Progenitor cell of endocrine pancreas (in vitro differentiated cells): ENCODE measurements at places on chromosomes 1 and 21. TPM values are rescaled to one million over a fixed set of nuclear protein-coding genes. Genes with fewer than 3 reads are reported as not detected.

Gene NUCKS1
- 222 and 245 TPM in 2 replicates for total RNA-seq

Gene RBM11
- 4.9 and 7.4 TPM in 2 replicates for total RNA-seq

Gene TNNI3K
- not detected in 2 replicates for total RNA-seq

Gene NTRK1
- total RNA-seq, result 0.36 TPM in 1 of 2 replicates, not detected in the other

Gene KCNA3
- total RNA-seq, result 0.72 and 0.75 TPM in 2 replicates

Gene MAD2L2
- 105 and 113 TPM in 2 replicates for total RNA-seq

Gene FAM163A
- total RNA-seq, result 1.1 and 1.5 TPM in 2 replicates

Gene RUNX3
- 0.07 TPM in 1 of 2 replicates, not detected in the other for total RNA-seq

Gene SLAMF1
- total RNA-seq, result not detected in 2 replicates

Gene OR2AK2
- total RNA-seq, result not detected in 2 replicates

Gene ZNF695
- total RNA-seq, result 14.2 and 15.1 TPM in 2 replicates

Gene GABRD
- total RNA-seq, result not detected in 2 replicates

Gene TMEM82
- total RNA-seq, result 0.44 and 1.4 TPM in 2 replicates

Gene KRTAP19-3
- total RNA-seq, result not detected in 2 replicates

GRCh38 chr1:159935719-159936272 lies 9.6 kb downstream of the IGSF9 start:
- no peak for DNase-seq

DNA sequence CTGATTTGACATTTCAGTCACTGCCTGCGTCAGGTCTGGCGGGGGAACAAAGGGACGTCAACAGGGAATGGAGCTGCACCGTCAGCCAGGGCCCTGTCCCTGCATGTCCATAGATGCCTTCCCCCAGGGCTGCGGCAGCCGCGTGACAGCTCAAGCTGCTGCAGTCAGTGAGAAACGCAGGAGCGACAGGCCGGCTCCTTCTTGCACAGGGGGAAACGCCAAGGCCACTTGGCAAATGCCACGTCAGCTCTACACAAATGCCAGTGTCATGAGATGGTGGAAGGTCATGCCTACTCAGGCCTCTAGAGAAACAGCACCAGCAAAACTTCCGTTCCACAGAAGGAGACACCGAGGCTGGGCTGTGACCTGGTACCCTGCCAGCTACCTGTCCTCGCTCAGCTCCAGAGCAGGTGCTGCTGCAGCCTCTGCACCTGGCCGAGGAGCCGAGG lies 37.7 kb downstream of the SYF2 start:
- DNase-seq, result no peak

DNA sequence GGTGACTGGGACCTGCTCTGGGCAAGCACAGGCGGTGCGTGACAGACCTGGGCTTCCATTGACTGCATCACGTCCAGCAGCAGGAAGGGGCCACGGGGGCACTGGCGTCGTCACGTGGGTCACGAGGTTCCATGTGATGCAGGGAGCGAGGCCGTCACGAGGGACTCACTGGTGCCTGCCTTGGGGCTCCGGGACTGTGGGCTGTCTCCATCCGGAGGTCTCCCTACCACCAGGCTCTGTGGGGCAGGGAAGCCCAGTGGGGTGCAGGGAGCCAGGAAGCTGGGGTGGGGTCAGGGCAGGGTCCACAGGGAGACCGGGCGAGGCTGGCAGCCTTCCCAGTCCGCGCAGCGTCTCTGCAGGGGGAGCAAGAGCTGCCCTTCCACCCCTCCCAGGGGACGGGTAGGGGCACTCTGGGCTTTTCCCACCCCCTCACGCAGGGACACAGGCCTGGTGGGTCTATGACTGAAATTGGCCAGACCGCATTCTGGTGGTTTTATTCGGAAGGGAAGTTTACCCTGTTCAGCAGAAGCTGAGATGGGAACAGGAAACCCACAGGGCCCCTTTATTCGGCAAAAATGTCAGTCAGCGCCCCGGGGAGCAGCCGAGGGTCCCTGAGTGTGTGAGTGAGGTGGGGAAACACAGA lies 416 bp upstream of the TNFRSF14 start:
- no peak for DNase-seq

DNA sequence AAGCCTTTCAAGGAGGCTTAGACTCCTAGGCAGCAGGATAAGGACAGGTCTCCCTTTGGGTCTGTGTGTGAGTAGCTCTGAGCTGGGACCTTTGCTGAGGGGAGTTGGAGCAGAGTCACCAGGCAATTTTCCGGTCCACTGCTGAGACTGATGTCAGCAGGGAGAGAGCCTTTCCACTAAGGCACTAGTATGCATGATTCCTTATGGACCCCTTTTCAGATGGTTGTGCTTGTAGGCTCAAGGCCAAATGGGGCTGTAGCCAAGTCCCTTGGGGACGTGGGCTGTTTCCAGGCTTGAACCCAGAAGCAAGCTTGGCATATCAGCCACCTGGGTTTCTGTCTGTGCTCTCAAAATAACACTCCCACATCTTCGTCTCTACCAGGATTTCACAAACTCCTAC lies 73.0 kb downstream of the CCDC18 start:
- no peak for DNase-seq

GRCh38 chr1:115908565-115909274 lies 67.6 kb upstream of the SLC22A15 start:
- no peak for DNase-seq

- DNase-seq, result peak; percentile 65
These were observed 8.8 kb upstream of the GUCA2A start for GRCh38 chr1:42173155-42173933.

- DNase-seq, result no peak
These were observed 39.0 kb upstream of the ARHGEF16 start for GRCh38 chr1:3415260-3416090.

GRCh38 chr1:35461966-35462651 lies 95.1 kb downstream of the KIAA0319L start:
- no peak for DNase-seq

GRCh38 chr1:149844650-149845255 lies 54.6 kb upstream of the BOLA1 start:
- DNase-seq, result no peak

DNA sequence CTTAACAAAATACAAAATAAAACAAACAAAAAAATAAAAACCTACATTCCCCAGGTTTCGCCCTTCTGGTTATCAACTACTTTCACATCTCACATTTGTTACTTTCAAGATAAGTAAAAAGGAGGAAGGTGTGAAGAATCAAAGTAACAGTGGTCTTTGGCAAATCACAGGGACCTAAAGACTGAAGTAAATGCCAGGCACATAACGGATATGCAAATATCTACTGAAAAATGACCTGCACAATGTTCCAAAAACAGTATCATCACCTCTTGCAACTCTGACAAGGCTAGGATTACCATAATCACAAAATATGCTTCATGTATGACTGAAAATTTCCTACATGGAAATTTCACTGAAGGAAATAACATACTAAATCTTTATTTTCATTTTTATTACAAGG lies 29.3 kb downstream of the COP1 start:
- no peak for DNase-seq

DNA sequence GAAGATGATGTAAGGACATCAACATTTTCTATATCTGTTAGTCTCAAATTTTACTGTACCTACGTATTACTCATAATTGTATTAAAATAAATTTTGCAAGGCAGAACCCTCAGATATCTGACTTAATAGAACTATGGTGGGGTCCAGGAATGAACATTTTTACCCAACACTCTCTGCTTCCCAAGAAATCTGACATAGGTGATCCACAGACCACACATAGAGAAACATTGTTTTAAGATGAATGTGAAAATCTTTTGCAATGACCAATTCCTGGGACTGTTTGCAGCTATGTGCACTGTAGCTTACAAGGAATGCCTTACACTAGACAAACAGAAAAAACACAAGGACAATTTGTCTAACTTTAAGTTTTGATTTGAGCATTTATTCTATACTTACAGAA lies 645.6 kb upstream of the ADGRL2 start:
- DNase-seq, result no peak

DNA sequence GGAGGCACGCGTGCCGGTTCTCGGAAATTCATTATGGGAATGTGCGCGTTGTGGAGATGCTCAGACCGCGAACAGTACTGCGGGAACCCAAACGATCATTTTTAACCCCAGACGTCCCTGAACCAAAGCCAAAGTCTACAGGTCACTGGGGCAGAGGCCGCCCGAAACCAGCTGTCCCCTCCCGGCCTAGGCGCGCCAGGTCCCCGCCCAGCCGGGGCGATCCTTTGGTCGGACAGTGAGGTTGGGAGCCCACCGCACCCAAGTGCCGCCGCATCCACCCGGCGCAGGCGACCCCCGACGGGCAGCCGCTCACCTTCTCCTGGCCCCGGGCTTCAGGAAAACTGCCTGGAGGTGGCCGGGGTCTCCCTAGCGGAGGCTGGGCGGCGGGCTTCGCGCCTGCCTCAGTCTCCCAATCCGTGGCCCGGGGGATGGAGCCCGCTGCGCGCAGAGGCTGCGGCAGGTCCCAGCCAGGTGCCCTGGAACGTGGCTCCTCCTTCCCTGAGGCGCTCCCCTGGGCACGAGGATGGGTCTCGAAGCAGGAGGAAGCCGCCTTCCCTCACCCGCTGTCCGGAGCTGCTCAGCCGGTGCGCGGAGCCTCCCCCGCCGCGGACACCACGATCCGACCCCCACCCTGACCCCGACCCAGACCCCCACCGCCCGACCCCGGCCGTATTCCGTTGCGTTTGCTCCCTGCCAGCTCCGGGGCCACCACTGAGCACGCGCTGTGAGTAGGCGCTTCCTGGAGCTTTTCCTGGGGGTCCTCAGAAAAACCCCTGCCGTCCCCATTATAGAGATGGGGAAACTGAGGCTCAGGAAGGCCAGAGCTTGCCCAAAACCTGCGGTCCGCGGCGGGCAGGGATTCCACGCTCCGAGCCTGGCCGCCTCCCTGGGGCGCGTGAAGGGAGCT lies 8.1 kb upstream of the SLX9 start:
- DNase-seq, result no peak

DNA sequence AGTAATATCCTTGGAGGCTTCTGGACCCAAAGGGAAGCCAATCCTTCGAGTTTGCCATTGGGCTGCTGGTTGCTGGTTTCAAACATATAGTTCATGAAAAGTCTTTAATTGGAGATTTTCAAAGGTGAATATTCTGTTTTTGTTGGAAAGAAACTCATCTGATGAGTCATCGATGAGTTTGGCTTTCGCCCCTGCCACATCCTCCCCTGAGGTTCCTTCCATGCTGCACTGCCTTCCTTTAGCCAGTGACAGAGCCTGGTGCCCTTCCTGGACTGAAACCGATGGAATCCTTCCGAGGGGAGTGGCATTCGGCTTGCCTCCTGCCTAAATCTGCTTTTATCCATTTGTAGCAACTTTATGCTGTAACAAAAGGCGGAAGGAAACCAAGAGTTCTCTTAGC lies 550.0 kb downstream of the KIF26B start:
- DNase-seq, result no peak

DNA sequence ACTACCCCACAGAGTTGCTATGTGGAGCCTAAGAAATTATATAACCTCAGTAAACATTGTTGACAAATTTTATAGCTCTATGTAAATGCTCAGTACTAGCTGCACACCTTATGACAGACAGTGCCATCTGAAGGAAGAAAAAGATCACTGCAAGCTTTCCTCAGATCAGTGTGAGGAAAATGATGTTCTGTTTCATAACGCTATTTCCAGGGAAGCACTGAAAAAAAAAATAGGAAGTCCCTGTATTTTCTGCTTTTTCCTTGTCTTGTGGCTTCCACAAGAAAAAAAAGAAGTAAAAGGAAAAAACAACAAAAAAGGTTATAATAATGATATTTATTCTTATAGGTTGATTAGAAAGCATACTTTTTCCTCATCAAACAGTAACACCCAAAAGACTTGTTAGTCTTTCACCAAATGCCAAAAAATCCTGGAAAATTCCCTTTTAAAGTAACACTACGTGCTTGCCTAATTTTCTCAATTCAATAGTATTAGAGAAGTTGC lies 23.2 kb downstream of the LYST start:
- DNase-seq, result no peak

DNA sequence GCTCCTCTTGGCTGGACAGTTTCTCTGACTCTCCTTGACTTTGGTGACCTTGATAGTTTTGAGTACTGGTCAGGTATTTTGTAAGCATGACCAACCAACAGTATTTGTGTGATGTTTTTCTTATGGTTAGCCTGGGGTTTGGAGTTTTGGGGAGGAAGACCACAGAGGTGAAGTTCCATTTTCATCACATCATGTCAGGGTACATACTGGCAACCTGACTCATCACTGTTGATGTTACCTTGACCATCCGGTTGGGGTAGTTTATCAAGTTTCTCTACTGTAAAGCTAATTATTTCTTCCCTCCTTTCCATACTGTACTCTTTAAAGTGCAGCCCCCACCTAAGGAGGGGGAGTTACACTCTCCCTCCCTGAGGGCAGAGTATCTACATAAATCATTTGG lies 13.4 kb downstream of the OSCP1 start:
- DNase-seq, result no peak

GRCh38 chr1:25185409-25186160 lies 46.7 kb downstream of the SYF2 start:
- DNase-seq, result no peak

GRCh38 chr1:158654571-158654970 lies 31.9 kb downstream of the SPTA1 start:
- no peak for DNase-seq

- DNase-seq, result no peak
These were observed 88.9 kb downstream of the XPR1 start for GRCh38 chr1:180720753-180721152.

DNA sequence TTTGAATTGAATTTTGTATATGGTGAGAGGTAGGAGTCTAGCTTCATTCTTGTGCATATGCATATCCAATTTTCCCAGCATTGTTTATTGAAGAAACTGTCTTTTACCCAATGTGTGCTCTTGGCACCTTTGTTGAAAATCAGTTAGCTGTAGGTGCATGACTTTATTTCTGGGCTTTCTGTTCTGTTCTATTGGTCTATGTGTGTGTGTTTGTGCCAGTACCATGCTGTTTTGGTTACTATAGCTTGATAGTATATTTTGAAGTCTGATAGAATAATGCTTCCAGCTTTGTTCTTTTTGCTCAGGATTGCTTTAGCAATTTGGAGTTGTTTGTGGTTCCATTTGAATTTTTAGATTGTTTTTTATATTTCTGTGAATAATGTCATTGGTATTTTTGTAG lies 9.4 kb upstream of the ZMYM1 start:
- DNase-seq, result no peak

GRCh38 chr1:111747282-111747734 lies 8.1 kb upstream of the INKA2 start:
- no peak for DNase-seq

- DNase-seq, result no peak
These were observed 35.7 kb downstream of the NRIP1 start for GRCh38 chr21:15029077-15029476.

- no peak for DNase-seq
These were observed 35.6 kb downstream of the CAMSAP2 start for GRCh38 chr1:200774311-200774710.

DNA sequence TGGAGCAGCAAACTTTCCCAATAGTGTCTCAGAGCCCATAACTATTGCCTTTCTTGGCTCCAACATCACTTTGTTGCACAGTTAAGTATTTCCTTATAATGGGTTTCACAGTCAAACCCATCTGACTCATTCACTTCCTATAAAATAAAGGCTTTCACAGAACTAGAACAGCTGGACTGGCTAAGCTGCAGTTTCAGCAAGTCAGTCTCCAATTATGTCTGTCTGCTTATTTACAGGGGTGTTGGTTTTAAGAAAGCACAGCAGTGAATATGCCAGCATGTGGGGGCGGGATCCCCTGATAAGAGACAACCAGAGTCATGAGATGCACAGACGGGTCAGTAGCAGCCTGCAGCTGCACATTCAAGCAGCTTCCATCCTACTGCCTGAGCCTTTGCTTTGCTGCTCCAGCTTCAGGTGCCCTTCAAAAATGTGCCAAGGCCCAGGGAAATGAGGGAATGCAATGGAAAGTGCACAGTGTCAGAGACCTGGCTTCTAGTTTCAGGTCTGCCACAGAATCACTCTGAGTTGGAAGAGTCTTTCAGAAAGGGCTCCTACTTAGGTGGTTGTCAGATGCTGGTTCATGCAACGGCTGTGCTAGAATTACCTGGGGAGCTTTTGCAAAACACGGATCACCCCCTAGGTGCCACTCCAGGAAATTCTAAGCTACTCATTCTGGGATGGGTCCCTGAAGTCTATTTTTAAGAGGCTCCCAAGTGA lies 24.8 kb downstream of the RNF19B start:
- DNase-seq, result no peak
